ENCODE measurements at places on chromosomes 11 and 22.
A peak's percentile ranks its signal among the peaks of the same experiment; 100 is the strongest.

DNA sequence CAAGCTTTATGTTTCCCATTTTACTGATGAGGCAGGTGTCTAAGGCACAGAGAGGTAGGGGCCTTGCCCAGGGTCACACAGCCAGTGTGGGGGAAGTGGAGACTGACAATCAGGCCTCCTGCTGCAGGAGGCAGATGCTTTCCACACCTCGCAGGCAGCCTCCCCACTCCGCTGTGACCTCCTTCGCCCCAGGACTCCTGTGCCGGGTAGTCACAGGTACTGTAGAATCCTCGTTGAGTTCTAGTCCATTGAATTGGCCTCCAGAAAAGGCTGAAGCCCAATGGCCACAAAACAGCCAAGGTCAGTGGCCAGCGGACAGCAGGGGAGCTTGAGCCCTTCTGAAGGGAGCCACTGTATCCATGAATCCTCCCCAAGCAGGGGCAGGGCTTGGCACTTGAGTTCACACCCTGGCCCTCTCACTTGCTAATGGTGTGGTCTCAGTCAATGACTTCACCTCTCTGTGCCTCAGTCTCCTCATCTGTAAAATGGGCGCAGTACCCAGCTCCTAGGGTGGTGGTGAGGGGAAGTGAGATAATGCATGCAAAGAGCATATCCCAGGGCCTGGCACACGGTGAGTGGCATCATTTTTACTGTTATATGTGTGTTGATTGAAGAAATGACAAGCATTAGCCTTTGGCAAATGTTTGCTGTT, 1.1 kb upstream of the FXYD2 start:
- DNase-seq: no peak

DNA sequence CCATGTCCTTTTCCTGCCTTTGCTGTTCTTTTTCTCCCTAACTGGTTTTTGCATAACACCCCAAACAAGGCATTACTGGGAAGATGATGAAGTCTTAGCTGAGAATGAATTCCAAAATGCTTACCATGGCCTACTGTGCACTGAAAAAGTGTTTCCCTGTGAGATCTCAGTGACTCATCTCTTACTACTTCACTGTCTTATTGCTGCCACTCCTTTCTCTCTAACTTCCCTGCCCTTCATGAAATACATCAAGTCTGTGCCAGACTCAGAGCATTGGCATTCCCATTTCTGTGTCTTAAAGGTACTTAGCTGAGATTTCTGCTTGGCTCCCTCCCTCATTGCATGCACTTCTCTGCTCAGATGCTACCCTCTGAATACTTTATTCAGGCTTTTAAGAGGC, 49.1 kb upstream of the MUC15 start:
- DNase-seq: no peak

DNA sequence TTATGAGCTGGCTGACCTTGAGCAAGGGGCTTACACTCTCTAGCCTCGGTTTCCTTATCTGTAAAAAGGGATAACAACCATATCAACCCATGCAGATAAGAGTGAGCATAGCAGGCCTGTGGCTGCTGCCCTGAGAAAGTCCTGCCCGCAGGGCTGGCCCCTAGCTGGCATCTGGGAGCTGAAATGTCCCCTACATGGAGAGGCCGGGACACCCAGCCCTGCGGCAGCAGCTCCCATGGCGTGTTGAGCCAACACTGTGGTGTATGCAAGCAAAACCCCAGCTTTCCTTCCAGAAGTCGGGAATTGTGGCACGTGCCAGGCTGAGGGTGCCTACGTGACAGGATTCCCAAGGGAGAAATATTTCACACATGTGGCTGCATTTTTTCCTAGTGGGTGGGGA, 358.9 kb downstream of the CTTN start:
- DNase-seq: no peak

GRCh38 chr22:42301077-42301741, 30.8 kb upstream of the TCF20 start:
- no peak for DNase-seq

DNA sequence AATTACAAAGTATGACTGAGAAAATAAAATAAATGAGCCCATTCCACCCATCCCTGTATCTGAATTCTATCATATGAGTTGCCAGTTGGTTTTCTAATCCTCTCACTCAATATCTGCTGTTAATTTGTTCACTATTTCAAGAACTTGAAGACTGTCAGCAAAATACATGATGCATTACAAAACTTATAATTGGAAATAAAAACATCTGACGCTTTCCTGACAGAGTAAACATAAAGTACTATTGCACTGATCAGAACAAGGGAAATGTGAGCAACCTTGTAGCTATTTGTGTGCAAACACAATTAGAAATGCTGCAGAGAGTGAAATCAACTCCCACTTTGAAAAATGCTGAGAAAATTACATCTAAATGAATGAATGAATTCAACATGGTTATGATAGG, 97.1 kb downstream of the MPPED2 start:
- no peak for DNase-seq

- no peak for DNase-seq
These were observed 3.3 kb upstream of the BACE1 start for GRCh38 chr11:117319214-117319840.

DNA sequence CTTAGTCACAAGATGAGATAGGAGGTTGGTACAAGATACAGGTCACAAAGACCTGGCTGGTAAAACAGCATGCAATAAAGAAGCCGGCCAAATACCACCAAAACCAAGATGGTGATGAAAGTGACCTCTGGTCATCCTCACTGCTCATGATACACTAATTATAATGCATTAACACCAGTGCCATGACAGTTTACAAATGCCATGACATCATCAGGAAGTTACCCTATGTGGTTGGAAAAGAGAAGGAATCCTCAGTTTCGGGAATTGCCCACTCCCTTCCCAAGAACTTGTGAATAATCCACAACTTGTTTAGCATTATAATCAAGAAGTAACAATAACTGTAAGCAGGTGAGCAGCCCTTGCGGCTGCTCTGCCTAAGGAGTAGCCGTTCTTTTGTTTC, 408.5 kb upstream of the RAG2 start:
- no peak for DNase-seq

DNA sequence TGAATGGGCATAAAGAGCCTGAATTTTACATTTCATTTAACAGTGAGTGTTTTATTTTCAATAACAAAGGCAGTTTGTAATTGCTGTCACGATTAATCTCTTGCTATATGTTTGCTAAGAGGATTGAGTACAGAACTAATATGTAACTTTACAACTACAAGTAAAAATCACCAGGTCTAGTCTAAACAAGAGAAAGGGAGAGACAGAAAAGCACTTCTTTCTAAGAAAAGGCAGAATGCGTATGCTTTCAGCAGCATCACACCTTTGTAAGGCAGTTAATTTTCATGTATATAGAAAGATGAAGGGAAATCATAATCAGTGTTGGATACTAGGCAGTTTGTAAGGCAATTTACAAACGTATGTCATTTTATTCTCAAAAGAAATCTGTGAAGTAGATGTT, 169.8 kb downstream of the NELL1 start:
- no peak for DNase-seq

DNA sequence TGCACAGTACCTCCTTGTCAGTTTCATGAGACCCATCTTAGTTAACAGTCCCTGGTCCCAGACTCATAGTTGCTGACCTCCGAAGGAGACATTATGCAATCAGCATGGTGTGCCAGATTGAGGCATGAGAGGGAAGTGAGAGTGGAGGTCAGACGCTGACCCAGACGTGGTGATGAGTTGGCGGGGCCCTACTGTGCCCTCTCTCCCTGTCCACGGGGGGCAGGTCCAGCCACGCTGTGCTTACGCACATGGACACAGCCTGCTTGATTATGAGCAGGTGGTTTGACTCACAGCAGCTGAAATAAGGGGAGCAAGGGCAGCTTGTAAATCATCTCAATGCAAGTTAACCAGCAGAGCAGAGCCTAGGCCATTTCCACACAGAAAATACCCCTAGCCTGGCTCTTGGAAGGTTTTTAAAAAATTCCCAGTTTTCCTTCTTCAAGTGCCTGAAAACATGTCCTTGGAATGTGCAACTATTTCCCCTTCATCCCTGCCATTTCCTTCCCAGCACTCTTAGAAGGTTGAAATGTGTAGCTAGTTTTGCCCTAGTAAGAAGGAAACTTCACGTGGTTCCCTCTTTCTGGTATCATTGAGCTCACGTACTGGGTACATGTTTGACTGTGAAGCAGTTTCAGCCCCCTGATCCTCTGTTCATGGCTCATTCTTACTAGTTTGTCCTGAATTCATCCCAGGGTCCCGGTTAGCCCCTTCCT, 122.6 kb upstream of the SORL1-AS1 start:
- DNase-seq: no peak

DNA sequence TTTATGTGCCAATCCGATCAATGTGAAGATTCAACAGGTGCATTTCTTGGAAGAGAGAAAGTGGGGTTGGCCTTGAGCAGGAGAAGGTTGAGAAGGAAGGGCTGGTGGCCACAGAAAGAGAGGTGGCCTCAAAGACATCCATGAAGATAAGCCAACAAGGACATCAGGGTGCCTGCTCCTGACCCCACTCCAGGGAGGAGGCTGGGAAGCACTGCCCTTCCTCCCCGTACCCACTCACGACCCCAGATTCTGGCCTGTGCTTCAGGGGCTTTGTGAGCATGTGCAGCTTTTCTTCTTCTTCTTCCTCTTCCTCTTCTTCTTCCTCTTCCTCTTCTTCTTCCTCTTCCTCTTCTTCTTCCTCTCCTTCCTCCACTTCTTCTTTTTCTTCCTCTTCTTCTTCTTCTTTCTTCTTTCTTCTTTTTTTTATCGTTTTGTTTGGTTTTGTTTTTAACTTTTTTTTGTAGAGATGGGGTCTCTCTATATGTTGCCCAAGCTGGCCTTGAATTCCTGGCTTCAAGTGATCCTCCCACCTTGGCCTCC, 30.3 kb downstream of the DKK3 start:
- DNase-seq: no peak

- no peak for DNase-seq
These were observed 835.1 kb downstream of the NTM start for GRCh38 chr11:132205496-132205895.

GRCh38 chr11:109422870-109423465, 978 bp downstream of the C11orf87 start:
- DNase-seq: no peak

GRCh38 chr22:31250740-31251600, 38.9 kb downstream of the LIMK2 start:
- DNase-seq: no peak

DNA sequence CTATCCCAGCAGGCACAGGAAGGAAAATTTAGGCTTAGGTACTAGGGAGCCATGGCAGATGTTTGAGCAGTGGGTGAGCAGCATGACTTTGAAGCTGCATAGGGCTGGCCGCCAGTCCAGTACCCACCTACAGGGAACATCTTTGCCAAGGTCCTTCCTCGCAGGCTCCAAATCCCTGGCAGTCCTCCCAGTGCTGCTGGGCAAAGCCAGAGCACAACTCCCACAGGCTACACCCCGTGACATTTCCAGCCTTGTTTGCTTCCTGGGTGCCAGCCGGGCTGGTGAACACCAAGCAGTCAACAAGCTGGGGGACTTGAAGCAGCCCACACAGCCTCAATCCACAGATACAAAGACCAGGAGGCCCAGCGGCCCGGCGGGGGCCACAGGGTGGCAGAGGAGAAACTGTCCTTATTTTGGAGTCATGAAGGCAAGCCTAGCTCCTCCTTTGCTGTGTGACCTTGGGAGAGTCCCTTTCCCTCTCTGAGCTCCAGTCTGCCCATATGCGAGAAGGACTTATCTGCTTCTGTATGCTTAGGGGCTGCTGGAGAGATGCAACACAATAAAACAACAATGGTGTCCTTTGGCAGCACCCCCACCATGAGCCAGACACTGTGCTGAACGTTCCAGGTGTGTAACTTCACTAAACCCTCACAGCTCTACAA, 28.0 kb downstream of the TPST2 start:
- no peak for DNase-seq

GRCh38 chr11:116225236-116225635, 547.6 kb downstream of the BUD13 start:
- no peak for DNase-seq

- no peak for DNase-seq
These were observed 513.0 kb downstream of the SOX6 start for GRCh38 chr11:15843309-15843872.

- DNase-seq: no peak
These were observed 1.1 kb downstream of the SYTL2 start for GRCh38 chr11:85809863-85810262.

- DNase-seq: peak; percentile 36
These were observed 30.0 kb upstream of the PTPRJ start for GRCh38 chr11:47950396-47950795.

DNA sequence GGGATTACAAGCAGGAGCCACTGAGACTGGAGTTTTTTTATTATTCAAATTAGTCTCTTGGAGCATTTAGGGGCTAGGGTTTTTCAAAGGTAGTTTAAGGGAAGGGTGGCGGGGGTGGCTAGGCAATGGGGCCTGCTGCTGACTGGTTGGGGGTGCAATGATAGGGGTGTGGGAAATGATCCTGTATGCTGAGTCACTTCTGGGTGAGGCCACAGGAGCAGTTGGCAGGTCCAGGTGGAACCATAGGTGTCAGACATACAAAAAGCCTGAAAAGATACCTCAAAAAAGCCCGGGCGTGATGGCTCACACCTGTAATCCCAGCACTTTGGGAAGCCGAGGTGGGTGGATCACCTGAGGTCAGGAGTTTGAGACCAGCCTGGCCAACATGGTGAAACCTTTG, 13.7 kb downstream of the MTFP1 start:
- no peak for DNase-seq

DNA sequence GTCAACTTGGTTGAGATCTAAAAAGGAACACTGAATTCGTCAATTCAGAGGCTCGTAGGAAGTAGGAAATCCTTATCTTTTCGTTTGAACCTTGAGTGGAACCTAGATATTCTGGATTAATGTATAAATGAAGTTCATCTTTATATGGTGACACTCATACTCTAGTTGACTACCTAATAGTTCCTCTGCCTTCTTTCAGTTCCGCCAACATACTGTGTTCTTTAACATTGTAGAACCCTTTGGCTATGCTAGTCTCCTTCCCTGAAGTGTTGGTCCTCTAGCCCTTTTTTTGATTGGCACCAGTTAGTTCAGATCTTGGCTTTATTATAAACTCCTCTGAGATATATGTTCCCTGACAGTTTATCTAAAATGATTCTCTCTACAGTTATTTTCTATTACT, 1.5 kb downstream of the ATM start:
- no peak for DNase-seq

GRCh38 chr22:18970176-18970947, 34.3 kb upstream of the PRODH start:
- no peak for DNase-seq

DNA sequence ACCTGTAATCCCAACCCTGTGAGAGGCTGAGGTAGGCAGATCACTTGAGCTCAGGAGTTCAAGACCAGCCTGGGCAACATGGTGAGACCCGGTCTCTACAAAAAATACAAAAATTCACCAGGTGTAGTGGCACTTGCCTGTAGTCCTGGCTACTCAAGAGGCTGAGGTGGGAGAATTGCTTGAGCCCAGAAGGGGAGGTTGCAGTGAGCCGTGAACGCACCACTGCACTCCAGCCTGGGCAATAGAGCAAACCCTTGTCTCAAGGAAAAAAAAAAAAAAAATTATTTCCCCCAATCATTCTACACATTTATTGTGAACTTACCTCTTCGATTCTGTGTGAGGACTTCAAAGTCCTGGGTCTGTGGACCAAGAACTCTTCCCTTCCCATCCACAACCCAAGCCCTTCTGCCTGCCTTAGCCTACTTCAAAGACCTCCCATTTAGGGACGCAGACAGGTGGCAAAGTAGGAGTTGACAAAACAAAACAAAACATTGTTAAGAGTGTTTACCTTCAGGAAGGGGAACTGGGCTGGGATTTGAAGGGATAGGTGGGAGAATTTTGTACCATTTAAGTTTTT, 3.8 kb upstream of the WEE1 start:
- no peak for DNase-seq

Data from stimulated activated CD4-positive, alpha-beta T cell treated with anti-CD3 and anti-CD28 coated beads, Interleukin-1b, Interleukin-23, amount 100 ng/mL, for 1 hour (primary cell).